ENCODE measurements at places on chromosomes 16 and 17. TPM values are rescaled to one million over a fixed set of nuclear protein-coding genes. Genes with fewer than 3 reads are reported as not detected.

The KRT28 gene
- polyA plus RNA-seq = 0.37 TPM

- DNase-seq = no peak
Measured at GRCh38 chr16:85541980-85542900, 70.9 kb upstream of the GSE1 start.

The CBLN1 gene
- polyA plus RNA-seq = 0.32 TPM

DNA sequence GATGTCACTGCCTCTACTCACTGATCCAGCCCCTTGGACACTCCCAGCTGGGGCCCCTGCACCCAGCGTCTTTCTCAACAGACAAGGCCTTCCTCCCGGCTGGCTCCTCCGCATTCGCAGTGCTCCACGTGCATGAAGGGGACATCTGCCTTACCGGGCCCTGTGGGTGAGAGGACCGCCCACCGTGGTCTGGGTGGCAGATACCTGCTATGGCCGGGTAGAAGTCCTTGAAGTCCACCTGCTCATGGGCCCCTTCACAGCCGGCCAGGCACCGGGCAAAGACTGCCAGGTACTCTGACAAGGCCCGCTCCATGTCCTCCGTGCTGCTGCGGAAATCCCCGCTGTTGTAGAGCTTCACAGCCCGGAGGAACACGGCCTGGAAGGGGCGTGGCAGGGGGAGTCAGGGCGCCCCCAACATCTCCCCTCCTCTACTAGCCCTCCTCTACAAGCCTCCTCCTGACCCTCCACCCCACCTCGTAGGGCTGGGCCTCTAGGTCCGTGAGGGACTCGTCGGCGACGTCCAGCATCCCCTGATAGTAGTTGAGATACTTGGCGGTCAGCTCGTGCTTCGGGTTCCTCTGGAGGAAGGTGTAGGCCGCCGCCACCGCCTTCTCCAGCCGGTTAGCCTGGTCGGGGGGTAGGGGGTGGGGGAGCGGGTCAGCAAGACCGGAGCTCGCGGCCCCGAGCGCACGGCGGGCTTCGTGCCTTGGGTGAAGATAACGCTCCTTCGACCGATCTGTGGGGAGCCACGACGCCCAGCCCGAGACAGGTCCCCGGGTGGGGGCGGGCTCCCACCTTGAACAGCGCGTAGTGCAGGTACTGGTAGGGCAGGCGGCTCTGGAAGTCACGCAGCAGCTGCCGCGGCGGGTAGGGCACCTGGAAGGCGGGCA lies 845 bp downstream of the P3H4 start:
- no peak for DNase-seq

DNA sequence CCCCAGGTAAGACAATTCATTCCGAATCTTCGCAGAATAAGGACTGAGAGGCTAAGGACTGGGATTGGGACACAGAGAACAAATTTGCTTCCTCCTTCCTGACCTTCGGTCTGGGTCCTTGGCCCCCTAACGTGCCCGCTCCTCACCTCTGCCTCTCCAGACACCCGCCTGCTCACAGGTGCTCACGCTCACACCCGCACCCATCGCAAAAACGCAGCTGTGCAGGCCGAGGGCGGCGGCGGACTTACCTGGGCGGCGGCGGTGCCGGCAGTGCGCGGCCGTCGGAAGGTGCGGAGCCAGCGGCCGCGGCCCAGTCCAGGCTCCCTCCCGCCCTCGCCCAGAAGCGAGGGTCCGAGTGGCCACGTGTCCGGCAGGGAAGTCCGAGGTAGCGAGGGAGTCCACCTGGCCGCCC lies 7.1 kb upstream of the HOXB9 start:
- no peak for DNase-seq

- peak; percentile 27 for DNase-seq
Measured at GRCh38 chr17:80826955-80827645, 164.5 kb upstream of the CHMP6 start.
